ENCODE measurements at places on chromosomes 11 and 22.

DNA sequence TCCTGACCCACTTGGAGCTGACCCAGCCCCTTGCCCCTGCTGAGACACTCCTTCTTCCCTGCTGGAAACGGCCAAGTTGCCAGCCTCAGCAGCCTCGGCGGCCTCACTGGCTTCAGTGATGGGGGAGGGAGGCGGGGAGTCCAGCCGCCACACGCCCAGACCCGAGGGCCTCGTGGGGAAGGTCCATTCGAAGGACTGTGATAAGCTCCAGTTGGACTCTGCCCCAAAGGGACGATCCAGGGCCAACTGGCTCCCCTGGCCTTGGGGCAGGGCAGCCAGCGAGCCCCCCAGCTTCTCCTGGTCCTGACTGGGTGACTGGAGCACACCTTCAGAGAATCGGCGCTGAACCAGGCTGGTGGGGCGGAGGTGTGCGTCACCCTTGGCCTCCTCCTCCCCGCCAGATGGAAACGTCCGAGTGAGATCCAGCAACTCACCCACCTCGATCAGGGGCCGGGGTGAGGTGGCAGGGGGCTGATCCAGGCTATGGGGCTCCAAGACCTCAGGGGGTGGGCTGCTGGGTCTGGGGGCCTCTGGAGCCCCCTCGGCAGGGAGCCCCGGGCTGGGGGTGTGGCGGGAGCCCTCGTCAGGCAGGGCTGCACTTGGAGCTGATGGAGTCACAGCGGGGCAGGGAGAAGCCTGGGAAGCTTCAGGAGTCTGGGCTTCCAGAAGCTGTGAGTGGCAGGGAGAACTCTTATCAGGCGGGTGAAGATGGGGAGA is 11.5 kb downstream of the TNKS1BP1 start:
- no peak for DNase-seq

DNA sequence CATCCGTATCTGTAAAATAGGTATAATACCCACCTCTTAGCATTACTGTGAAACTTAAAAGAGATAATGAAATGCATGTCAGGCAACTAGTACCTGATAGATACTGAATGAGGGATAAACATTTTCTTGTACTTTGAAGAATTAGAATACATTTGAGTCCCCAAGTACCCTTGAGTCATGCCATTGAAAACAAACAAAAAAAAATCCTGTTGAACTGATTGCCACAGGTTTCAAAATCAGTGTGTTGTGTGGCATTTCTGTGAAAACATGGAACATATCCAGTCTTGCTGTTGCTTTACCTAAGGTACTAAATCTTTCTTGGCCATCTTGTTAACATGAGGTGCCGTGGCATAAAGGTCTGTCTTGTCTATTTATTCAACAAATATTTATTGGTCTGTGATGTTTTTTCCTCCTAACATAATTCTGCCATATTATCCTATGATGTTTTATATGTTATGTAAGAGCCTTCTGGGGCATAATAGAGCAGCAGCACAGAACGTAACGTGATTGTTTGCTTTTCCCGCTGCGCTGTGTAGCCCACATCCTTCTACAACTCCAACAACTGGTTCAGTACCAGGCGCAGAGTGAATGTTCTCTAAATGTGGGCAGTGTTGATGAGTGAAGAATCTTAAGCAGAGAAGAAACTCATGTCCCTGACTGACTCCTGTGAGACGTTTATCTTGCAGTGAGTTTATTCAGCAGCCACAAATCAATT is 79.3 kb upstream of the RAB1B start:
- no peak for DNase-seq

GRCh38 chr22:20194681-20195593 is 44.1 kb upstream of the CCDC188 start:
- DNase-seq = no peak

- DNase-seq = no peak
Observed at GRCh38 chr22:45507798-45508197, 5.1 kb downstream of the FBLN1 start.

GRCh38 chr22:17451316-17451715 is 82.1 kb downstream of the CECR2 start:
- DNase-seq = no peak

- DNase-seq = no peak
Observed at GRCh38 chr11:44848203-44848962, 102.3 kb downstream of the TP53I11 start.

GRCh38 chr22:39254789-39255298 is 10.1 kb upstream of the PDGFB start:
- peak; percentile 74 for DNase-seq

DNA sequence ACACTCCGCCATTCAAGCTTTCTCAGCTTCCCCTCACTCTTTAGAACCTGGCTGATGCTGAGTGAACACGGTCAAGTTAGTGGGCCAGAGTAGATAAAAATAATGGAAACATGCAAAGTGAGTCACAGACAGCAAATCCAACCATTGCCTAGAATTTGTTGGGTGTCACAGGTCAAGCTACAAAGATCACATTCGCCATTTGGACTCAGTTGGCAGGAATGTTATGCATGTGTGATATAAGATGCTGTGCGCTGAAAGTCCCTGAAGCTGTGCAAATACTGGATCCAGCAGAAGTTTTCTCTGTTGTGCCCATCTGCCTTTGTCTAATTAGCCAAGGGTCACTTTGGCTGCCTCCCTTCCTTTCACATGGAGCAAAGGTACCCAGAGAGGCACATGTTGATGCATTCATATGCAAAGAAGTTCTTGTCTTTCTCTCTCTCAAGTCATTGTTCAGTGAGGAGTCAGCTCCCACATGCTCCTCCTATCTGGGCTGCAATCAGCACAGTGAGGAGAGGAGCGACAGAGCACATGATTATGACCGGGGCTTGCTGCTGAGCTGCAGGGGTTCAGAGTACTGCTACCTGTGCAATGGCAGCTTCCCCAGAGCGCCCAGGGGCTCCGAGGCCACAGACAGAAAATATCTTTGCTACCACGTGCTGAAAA is 39.7 kb downstream of the FLI1 start:
- DNase-seq = peak; percentile 51

DNA sequence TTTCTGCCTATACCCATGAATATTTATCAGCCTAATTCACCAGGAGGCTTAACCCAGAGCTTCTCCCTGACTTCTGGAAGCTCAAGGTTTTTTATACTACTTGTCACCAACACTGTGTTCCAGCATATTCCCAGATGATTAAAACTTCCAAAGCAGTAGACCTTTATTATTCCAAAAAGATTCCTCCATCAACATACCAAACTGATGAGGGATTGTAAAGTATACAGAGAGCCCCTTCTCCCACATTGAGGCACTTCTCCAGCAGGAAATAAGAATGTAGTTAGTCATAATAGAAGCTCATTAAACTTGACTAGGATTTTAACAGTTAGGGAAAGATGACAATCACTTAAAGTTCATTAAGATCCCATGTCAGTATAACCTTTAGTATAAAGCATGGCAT is 51.4 kb upstream of the CEP126 start:
- DNase-seq = no peak

DNA sequence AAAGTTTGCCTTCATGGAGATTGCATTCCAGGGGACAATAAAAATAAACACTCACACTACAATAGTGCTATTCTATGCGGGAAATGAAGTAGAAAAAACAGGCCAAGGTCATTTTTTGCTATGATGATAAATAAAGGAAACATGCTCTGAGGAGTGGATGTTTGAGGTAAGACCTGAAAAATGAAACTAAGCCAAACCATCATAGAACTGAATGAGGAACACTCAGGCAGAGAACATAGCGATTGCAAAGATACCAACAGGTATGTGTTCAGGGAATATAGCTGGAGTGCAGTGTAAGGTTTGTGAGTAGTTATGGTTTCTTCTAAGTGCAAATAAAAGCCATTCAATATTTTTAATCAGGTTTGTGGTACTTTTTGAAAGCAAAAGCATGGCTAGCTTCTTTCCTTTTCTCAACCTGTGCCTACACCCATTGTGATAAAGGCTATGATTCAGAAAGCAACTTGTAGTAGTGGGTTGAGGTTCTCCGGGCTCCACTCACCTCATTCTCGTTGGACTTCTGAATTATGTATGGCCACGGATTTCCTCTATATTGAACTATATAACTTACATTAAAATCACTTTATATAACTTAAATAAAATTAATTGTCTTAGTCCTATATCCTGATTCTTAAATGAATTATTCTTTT is 278.2 kb upstream of the CHORDC1 start:
- DNase-seq = no peak

DNA sequence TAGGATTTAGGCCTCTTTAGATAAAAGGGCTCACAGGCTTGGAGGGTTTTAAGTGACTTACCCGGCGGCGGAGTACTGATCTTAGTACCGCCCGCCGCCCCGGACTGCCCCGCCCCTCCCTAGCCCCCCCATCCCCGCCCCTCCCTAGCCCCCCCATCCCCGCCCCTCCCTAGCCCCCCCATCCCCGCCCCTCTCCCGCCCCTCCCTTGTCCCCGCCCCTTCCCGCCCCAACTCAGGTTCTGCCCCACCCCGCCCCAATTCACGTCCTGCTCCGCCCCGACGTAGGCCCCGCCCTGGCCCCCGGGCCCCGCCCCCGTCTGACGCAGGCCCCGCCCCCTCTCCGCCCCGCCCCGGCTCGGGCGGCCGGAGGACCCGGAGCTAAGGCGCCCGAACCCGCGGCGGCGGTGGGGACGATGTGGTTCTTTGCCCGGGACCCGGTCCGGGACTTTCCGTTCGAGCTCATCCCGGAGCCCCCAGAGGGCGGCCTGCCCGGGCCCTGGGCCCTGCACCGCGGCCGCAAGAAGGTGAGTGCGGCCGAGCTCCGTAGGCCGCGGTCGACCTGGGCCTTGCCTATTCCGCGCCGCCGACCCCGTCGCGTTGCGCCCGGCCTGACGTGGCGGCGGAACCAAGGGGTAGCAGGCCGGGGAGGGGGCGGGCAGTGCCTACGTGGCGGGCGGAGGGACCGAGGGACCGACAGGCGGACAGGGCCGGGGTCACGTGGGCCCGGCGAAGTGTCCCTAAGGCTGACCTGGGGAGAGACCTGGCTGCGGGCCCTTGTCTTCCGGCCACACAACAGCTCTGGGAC is at the start of gene SCYL1:
SCYL1 (plus strand) TSS at position 343 of the 805 bp plus-strand sequence; CDS start at position 414, 71 bp downstream.
- DNase-seq = peak; percentile 84

GRCh38 chr11:107605061-107606006 is 14.4 kb downstream of the ELMOD1 start:
- no peak for DNase-seq

DNA sequence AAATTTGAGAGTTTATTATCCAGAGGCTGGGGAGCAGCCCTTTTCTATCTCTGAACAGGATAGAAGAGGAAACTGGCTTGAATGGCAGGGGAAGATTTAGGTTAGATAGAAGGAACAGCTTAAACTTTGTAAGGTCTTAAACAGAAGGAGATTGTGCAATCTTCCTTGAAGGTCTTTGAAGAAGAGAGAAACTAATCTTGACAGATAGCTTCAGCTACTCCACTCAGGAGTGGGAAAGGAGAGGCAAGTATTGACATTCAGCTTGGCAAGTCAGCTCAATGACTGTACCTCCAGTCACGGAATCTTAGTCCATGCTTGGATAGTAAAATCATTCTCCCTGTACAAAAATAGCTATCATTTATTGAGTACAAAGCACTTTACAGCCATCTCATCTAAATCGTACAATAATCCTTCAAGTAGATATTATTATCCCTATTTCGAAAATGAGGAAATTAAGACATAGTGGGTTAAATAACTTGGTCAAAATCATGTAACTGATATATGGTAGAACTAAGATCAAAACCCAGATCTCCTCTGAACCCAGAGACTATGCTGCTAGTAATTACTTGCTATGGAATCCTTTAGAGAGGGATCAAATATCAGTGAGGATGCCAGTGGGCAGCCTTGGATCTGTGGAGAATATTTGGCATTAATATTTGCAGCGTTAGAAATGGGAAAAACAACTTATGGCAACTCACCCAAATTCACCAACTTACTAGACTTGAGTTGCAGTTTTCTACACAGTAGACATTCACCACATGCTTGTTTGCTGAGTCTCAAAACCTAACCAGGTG is 14.6 kb downstream of the C11orf97 start:
- DNase-seq = no peak

DNA sequence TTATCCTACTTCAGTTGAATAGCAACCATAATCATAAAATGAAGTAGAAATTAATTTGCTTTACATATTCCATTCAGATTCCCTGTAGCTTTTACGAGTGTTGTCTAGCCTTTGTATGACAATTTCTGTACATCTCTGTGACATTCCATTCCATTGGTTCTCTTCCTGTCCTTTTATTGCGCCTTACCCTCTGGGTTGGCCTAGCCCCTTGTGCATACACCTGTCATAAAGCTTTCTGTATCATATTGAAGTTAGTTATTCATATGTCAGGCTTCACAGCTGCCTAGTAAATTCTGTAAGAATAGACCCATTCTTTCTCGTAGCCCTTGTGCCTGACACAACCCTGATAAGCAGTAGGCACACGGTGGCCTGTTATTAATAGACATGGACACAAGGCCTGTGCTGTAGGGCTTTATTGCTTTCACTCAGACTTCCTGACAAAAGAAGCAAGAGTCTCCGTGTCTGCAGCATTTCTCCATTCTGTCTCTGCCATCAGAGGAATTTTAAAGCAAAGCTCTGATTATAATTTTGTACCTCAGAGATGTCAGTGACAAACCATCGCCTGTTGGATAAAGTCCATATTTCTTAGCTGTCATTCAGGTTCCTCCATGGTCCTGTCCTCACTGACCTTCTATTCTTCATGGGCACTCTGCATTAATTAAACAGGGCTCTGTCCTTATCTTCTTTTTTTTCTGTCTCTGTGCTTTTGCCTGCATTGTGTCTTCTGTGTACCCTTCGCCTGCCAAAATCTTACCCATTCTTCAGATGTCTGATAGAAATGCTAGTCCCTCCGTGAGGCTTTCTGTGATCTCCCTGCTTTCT is 49.4 kb downstream of the BID start:
- DNase-seq = no peak

DNA sequence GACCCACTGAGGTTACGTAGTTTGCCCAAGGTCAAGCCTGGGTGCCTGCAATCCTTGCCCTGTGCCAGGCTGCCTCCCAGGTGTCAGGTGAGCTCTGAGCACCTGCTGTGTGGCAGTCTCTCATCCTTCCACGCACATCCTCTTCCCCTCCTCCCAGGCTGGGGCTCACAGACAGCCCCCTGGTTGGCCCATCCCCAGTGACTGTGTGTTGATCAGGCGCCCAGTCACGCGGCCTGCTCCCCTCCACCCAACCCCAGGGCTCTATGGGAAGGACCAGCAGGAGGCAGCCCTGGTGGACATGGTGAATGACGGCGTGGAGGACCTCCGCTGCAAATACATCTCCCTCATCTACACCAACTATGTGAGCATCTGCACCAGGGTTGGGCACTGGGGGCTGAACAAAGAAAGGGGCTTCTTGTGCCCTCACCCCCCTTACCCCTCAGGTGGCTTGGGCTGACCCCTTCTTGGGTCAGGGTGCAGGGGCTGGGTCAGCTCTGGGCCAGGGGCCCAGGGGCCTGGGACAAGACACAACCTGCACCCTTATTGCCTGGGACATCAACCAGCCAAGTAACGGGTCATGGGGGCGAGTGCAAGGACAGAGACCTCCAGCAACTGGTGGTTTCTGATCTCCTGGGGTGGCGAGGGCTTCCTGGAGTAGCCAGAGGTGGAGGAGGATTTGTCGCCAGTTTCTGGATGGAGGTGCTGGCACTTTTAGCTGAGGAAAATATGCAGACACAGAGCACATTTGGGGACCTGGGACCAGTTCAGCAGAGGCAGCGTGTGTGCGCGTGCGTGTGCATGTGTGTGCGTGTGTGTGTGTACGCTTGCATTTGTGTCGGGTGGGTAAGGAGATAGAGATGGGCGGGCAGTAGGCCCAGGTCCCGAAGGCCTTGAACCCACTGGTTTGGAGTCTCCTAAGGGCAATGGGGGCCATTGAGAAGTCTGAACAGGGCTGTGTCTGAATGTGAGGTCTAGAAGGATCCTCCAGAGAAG is 1.6 kb downstream of the GSTP1 start:
- no peak for DNase-seq

Data from activated CD8-positive, alpha-beta T cell treated with anti-CD3 and anti-CD28 coated beads, Interleukin-2, amount 10 ng/mL, durations not matched to agents 7 days and 5 days (primary cell).